ENCODE measurements at places on chromosomes 11 and 22. TPM values are rescaled to one million over a fixed set of nuclear protein-coding genes. Genes with fewer than 3 reads are reported as not detected.

YPEL4 gene
- total RNA-seq = 0.32 TPM

KCNK4 gene
- total RNA-seq = not detected

TRIM5 gene
- total RNA-seq = 31.5 TPM

MYO7A gene
- total RNA-seq = 0.75 TPM

ROBO4 gene
- total RNA-seq = 23.4 TPM

C11orf86 gene
- not detected for total RNA-seq

CSTPP1 gene
- total RNA-seq = 20.7 TPM

MS4A15 gene
- total RNA-seq = not detected

KRTAP5-11 gene
- total RNA-seq = not detected

SPON1 gene
- total RNA-seq = not detected

NFRKB gene
- 25.7 TPM for total RNA-seq

NAALAD2 gene
- not detected for total RNA-seq

FOLR3 gene
- not detected for total RNA-seq

INSC gene
- 10.6 TPM for total RNA-seq

C11orf91 gene
- total RNA-seq = 1.1 TPM

DKK3 gene
- 263 TPM for total RNA-seq

KIF18A gene
- total RNA-seq = 32.3 TPM

MMP7 gene
- total RNA-seq = 1.3 TPM

CTSW gene
- total RNA-seq = 0.40 TPM

PDE3B gene
- 0.06 TPM for total RNA-seq
